NCI-H187 (cell line): ENCODE measurements at places on chromosomes 7 and 10.

DNA sequence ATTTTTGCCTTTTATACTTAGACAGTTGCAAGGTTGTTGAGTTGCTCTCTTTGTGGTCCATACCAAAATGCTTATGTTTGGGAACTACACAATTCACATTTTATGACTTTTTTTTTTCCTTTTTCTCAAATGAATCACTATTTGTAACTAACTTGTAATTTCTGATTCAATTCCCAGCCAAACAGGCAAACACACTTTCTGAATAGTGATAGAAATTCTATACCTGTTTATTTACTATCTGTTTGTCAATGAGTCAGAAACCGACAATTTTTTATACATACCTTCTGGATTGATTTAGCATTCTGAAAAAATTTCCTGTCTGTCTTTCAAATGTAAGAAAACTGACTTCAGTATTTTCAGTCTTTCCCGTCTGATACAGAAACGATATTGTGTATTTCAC lies 69.1 kb downstream of the MBL2 start:
- no peak for DNase-seq

DNA sequence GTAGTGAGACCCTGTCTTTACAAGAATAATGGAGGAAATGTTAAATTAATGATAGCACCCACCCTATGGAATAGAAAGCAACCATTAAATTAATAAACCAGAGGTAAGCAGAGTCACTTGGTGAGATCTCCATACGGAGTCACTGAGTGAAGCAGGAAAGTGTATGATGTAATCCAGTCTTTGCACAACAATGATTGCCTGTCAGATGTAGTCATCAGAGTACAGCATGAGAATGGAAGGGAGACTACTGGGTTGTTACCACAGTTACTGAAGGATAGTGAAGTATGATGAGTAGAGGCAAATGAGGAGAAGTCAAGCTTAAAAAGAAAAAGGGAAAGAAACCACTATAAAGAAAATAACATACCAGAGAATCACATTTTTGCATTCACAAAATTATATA lies 371.9 kb upstream of the SHH start:
- no peak for DNase-seq

DNA sequence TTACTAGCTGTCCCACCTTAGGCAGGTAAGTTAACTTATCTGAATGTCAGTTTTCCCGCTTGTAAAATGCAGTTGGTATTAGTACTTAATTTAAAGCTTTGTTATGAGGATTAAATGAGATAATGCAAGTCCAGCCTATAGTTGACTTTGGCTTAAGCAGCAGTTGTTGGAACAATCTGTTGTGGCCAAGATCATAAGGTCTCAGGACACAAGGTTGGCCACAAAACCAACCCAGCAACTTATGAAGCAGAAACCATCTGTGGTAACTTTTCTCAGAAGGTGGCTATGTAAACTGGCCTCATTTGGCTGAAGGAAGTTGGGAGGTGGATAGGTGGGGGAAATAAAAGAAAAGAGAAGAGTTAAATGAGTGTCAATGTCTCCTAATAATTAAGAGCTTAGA lies 29.4 kb downstream of the ENTPD1 start:
- no peak for DNase-seq

DNA sequence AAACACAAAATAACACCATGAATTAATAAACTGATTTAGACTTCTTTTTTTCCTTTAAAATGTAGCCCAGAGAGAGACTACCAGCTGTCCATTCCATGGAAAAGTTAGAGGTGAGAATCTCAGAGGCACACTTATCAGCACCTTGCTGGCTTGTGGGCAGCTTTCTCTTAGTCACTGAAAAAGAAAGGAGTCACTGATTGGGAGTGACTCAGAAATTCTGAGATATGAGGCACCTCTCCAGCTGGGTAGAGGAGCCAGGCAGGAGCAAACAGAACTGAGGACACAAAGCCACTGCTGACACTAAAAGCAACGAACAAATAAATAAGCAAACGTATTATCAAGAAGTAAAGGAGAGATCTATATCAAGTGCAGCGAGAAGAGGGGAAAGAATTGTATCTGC lies 310.6 kb downstream of the PARD3 start:
- DNase-seq: no peak

GRCh38 chr10:3249307-3249889 lies 76.8 kb upstream of the PITRM1 start:
- no peak for DNase-seq

GRCh38 chr7:127628445-127628844 lies 10.5 kb upstream of the PAX4 start:
- DNase-seq: no peak

DNA sequence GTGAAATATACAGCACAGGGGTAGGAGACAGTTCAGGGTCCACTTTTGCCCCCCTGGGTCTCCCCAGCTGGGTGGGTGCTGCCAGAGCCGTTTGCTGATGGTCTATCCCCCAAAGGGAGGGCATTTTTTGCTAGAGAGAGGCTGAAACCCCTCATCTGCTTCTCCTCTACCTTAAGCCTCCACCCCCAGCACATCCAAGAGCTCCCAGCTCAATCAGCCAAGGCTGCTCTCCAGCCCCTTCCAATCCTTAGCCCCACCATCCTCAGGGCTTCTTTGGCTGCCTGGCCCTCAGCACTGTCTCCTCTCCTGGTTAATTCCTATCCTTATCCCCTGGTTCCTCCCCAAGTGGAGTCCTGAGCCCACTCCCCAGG lies 153.1 kb downstream of the AOAH start:
- DNase-seq: no peak

- no peak for DNase-seq
These were observed 40.7 kb downstream of the SGMS1 start for GRCh38 chr10:50582766-50583762.

DNA sequence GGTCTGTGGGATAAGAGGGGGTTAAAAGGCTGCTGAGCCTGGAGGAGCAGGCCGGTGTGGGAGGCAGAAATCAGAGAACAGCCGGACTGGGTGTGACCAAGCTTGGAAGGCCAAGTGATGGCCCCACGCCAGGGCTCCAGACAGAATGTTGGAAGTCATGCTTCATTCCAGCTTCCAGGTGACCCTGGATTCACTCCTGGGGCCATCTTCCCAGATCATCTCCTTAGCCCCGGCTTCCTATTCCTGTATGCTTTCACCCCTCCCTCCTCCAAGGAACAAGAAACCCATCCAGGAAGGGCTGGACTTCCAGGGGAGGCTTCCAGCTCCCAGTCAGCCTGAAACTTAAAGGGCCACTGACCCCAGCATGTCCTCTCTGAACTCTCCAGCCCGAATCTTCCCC lies 1.0 kb downstream of the INMT start:
- DNase-seq: no peak

DNA sequence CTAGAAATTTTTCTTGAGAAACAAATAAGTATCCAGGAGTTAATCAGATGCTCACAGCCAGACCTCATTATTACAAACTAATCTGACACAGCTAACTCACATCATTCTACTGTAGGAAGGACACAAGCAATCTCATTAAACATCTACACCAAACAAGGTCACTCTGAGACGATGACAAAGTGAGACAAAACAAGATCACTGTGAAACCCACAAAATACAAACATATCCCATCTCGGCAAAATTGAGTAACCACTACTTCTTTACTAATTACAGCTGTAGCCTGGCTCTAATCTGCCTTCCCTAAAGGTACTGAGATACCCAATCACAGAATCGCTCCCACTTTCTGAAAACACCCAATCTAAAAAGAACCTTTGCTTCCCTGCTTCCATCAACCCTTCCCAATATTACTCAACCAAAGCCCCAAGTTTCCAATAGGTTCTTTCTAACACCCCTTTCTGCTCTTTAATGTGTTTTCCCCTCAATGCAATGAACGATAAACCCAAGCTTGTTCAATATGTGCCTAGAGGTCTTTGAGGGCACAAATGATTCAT lies 26.9 kb downstream of the CCDC6 start:
- DNase-seq: no peak

DNA sequence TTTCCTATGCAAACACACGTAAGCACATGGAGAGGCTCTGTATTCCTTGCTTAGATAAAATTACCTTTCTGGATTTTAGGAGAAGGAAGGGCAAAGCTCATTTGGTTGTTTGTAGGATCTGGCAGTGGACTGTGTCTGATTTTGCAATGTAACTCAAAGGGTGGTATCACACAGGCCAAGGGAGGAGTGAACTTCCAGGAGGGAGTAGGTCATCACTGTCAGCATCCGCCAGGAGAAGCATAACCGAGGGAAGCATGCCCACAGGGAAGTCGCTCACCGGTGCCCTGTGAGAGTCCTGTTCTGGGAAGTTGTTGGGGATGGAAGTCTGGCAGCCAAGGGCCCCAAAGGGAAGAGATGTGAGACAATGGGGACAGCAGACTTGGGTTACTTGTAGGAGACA lies 74.4 kb downstream of the CFAP58 start:
- DNase-seq: no peak

DNA sequence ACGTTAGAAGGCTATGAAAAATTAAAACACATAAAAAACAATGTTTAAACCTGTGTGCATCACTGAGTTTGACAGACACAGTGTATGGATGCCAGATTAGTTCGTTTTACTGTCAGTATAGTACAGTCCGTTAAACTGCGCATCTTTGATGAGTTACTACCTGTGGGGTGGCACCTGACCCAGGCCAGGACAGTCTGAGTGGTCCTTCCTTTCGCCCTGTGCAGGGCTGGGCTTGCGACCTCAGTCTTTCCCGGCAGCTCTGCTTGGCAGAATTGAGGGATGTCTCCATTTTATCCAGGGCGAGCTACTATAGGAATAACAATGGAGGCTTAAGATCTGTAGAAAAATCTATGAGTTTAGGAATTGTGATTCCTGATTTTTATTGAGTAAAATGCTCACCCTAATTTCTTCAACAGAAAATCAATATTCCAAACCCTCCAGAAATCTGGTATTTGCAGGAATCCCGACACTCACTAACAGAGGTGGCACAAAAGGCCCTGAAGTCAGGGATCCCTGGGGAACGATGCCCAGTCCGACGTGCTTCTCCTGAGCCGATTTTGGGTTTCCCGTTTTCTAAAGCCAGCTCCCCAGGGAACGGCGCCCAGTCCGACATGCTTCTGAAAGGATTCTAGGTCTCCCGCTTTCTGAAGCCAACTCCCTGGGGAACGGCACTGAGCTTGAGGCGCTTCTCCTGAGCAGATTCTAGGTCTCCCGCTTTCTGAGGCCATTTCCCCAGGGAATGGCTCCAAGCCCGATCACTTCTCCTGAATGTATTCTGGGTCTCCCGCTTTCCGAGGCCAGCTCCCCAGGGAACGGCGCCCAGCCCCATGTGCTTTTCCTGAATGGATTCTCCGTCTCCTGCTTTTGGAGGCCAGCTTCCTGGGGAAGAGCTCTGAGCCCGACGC lies 377.6 kb downstream of the DNAJB6 start:
- DNase-seq: no peak

GRCh38 chr10:33244354-33244967 lies 90.0 kb downstream of the NRP1 start:
- DNase-seq: no peak

DNA sequence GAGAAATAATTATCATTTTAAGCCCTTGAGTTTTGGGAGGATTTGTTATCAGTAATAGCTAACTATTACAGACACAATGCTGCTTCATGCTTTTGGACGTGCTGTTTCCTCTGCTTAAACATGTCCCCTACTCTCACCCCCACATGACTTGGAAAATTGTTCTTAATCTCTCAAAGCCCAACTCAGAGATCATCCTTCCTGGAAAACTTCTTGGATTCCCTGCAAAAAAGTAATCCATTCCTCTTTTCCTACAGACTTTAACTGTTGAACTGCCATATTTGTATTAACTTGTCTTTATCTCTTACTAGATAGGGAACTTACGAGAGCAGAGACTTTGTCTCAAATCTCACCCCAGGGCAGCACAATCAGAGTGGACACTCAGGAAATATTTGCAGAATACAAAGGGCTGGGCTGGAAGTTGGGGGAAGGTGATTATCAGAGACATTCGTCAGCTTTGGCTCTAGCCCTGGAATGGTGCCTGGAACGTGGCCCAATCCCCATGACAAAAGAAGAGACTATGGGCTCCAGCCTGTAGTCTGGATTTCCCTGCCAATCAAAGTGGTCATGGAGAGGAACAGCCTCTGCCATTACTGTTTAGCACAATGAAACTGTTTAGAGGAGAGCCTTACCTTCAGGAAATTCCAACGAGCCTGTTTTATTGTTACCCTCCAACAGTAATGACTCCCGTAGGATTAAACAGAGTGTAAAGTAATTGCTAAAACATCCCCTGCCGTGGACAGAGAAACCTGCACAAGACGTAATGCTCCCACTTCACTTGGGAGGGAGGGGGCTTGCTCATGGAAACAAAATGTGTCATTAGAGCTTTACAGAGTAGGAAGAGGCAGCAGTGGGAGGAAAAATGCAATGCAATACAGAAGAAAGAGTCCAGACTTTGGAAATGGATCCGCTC lies 140.4 kb upstream of the AUTS2 start:
- peak; percentile 44 for DNase-seq

- DNase-seq: no peak
These were observed 185.2 kb downstream of the SKIDA1 start for GRCh38 chr10:21340331-21340730.

DNA sequence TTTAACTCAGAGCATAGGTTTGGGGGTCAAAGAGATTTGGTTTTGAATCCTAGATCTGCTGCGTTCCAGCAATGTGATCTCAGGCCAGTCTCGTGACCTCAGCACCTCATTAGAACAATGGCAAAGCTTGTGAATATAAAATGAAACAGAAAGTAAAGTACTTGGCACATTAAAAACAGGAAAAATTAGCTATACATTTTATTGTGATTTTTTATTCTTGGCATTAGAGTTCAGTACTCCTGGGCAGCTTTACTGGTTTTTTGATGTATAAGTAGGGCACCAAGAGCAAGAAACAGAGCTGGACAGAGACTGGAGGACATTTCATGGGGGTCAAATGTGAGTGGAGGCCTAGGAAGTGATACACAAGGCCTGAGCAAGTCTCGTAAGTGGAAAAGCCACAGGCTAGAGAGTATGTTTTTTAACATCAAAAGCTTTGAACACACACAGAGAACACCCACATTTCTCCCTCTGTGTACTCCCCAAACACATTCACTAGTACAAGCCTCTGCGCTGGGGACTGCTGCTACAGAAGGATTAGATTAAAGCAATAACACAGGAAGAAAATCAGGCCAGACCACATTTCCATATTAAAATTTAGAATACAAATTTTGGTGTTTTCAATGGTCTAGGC lies 157.2 kb upstream of the SLC25A13 start:
- no peak for DNase-seq

- DNase-seq: no peak
These were observed 40.7 kb upstream of the KMT2C start for GRCh38 chr7:152476551-152476950.

DNA sequence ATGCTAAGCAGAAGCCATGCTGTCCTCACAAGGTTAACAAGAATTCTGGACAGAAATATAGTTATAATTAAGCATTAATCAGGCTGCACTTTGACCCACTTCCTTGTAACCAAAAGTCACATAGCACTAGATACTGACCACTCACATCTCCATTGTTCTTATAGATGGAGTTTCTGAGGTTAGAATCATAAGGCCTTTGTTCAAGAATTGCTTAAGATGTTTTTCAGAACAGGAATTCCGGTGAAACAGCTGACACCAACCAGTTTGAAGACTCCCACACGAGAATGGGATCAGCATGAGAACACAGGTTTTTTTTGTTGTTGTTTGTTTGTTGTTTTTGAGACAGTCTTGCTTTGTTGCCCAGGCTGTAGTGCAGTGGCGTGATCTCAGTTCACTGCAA lies 488.3 kb upstream of the NRP1 start:
- DNase-seq: no peak
